ENCODE measurements at places on chromosomes 11 and 22.

DNA sequence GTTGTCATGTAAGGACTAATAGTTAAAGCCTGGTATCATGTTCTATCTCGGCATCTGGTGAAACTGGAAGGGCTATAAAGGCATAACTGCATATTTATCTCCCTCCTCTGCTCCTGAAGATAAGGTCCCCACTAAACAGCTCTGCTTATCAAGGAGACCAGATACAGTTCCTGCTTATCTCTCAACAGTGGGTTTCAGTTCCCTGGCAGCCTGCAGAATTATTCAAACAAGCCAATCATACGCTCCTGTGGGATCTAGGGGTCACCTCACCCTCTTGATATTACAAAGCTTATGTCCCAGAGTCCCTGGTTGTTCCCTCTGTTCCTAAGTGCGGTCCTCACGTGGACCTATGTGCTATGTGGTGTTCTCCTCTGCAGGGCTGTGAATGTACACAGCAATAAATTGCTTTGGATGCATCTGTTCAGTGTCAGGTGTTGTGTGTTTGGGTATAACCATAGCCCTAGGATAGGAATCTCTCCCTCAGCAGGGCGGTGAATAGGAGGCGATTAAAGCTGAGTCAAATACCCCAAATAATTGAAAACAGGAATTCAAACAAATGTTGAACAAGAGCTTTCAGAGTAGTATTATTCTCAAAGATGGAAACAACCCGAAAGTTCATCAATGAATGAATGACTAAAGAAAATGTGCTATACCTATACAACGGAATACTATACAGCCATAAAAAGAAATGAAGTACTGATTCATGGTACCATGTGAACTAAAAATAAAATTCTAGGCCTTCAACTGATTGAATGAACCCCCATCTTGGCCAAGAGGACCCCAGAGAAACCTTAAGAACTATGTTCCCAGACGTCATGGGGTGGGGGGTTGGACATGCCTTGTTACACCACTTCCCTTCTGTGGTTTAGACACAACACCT, 3.1 kb upstream of the OOSP4A start:
- no peak for DNase-seq

GRCh38 chr11:12274056-12274455, 103.3 kb upstream of the PARVA start:
- DNase-seq: no peak

GRCh38 chr11:11397036-11397415, 44.0 kb upstream of the CSNK2A3 start:
- no peak for DNase-seq

DNA sequence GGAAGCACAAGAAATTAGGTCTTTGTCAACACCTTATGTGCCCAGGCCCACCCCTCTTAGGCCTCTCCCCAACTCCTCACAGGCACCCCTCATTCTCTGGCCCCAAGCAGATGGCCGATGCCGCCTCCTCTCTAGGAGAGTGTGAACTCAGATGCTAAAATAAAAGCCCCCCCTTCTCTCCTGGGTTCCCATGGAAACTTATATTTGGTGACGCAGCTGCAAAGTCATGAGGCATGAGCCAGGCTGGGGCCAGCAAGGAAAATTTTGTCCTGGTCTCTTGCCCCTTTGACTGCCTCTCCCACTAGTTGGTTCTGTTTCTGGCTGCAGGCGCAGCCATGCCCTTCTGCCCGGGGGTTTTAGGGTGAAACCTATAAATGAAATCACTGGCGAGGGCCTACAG, 11.8 kb downstream of the RCOR2 start:
- no peak for DNase-seq

- DNase-seq: no peak
These were observed 100.2 kb upstream of the OR4C13 start for GRCh38 chr11:49851971-49852389.

DNA sequence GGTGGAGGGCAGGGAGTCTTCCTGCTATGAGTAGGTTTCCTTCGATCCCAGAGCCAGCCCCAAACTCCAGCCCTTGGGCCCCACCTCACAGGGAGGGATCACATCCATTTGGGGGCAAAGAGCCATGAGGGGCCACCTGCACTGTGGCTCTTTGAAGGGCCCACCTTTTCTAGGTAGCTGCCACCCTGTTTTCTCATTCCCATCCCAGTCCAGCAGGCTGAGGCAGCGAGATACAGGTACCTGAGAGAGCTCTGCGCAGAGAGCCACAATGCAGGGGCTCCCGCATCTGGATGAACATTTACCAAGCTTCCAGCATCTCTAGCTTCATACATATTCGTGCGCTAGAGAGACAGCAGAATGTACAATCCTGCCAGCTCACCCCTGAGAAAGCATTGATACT, 16.3 kb downstream of the FXYD6 start:
- DNase-seq: no peak

- no peak for DNase-seq
These were observed 5.6 kb downstream of the DDX10 start for GRCh38 chr11:108670451-108670850.

DNA sequence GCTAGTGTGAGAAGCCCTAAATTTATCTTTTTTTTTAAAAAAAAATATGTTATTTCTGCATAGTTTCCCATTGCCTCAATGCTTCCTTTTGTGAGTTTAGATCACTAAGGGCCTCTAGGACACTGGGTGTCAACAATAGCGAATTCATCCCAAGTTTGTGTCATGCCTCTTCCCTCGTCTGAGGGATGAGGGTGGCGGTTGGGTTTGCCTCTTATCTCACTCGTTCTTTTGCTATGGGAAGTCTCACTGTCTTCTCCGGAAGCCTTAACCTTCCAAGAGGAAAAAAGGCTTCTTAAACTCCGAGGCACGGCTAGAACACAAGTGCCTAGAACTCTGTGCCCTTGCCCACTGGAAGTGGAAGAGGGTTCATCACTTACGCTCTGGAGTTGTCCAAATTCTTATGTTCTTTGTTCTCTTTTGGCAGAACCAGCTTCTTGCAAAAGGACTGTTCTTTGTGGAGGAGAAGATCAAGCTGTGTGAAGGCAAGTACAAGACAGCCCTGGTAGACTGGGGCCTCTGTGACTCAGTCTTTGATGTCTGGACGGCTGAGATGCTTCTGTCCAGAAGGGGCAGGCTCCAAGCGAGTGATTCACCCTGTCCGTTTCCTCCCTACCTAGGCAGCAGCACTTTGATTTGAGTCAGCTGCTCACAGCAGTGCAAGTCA, 78.5 kb downstream of the TRAF6 start:
- peak; percentile 87 for DNase-seq

- no peak for DNase-seq
These were observed 102.7 kb upstream of the PARVA start for GRCh38 chr11:12274558-12275197.

- DNase-seq: no peak
These were observed at the start of gene MMP8 for GRCh38 chr11:102724904-102725500. MMP8 (minus strand) TSS chr11:102724954; CDS start chr11:102724855, 99 bp downstream.

DNA sequence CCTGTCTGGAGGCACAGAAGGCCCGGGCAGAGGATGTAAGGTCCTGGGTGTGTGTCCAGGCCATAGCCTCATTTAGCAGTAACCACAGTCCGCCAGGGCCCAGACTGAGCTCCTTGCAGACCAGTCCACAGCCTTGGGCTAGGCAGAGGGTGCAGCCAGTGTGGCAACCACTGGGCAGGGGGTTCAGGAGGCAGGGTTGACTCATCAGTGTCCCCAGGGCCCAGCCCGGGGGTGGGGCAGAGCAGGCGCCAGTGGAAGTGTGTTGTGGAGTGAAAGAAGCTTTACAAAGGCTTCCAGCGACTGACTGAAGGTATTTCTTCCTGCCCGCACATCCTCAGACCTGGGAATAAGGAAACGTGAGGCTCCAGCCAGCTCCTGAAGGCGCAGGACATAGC, 27.7 kb upstream of the WNT11 start:
- DNase-seq: no peak

- no peak for DNase-seq
These were observed 13.5 kb upstream of the TUB start for GRCh38 chr11:8067567-8067928.

DNA sequence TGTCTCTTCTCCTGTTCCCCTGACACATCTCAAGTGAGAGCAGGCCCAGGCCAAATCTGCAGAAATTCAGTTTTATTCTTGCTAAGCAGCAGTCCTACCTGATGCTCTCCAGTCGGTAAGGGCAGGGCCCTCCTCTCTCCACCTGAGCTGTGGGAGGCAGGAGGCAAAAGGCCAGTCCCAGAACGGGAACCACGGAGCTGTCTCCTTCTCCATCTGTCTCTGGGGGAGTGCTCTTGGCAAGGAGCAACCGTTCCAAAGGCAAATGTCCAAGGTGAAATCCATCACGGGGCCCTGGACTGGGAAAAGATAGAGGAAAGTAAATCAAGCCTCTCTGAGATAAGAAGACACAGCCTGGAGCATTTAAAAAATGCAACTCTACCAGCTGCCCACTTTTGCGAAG, 65.2 kb upstream of the CDON start:
- DNase-seq: no peak

- no peak for DNase-seq
These were observed 114.2 kb downstream of the CCDC34 start for GRCh38 chr11:27248576-27249509.

DNA sequence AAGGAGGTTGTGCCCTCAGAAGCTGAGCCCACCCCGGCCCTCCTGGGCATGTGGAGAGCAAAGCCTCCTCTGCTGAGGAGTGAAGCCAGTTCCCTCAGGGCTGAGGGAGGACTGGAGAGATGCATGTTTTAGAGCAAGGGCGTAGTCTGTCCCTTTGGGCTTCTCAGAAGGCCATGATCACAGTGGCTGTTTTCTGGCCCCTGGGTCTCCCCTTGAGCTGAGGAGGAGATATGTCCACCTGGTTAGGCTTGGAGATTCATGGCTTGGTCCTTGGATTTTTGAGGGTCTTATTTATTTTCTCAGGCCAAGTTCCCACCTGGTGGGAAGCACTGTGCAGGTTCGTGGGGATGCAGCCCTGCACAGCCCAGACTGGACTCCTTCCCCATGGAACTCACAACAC, 46.5 kb upstream of the THY1 start:
- DNase-seq: no peak

GRCh38 chr22:41780746-41781505, 19.6 kb upstream of the CCDC134 start:
- no peak for DNase-seq

GRCh38 chr11:47948137-47948536, 32.2 kb upstream of the PTPRJ start:
- no peak for DNase-seq

DNA sequence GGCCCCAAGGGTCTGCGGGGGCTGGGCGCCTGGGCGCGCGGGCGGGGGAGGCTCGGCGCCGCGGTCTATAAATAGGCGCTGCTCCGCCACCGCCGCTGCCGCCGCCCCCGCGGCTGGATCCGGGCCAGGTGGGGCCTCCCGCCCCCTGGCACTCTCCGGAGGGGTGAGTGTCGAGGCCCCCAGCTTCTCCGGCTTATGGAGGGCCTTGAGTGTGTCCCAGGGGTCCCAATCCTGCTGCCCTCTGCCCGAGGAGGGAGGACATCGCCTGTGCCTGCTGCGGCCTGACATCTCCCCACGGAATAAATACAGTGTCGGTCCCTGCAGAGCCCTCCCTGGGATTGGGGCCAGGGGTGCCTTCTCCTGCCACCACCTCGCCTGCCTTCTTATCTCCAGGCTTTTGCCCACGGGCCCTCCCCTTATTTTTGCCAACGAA, 4.3 kb upstream of the GP1BB start:
- no peak for DNase-seq

DNA sequence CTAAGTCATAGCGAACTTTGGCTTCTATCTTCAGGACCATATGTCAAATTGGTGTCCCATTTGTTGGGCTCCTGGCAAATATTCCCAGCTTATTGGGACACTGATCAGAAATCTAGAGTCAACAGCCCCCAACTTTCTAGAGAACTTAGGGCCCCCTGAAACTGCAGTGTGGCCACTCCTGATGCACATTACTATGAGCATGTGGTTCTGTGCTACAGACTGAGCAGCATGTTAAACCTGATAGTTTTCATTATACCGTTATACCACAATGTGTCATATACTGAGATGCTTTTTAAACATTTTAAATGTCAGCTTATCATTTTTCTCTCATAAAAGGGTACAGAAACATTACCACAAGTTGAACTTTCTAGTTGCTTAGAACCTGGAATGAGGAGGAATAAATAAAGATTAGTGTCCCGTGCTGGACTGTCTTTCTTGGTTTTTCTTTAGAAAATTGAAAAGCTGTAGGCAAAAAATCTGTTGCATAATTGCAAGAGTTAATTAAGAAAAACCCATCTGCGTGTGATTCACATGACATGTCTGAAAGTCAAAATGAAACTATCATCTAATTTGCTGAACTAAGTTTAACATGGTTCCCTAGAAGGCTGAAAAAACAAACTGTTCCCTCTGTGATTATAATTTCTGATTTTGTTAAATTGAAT, 16.4 kb upstream of the CTSC start:
- no peak for DNase-seq

- no peak for DNase-seq
These were observed 79.0 kb upstream of the HSD17B12 start for GRCh38 chr11:43601511-43601910.

- DNase-seq: no peak
These were observed 29.4 kb upstream of the GRIK4 start for GRCh38 chr11:120482149-120482548.

GRCh38 chr22:36977401-36977861, 41.8 kb downstream of the TST start:
- no peak for DNase-seq

DNA sequence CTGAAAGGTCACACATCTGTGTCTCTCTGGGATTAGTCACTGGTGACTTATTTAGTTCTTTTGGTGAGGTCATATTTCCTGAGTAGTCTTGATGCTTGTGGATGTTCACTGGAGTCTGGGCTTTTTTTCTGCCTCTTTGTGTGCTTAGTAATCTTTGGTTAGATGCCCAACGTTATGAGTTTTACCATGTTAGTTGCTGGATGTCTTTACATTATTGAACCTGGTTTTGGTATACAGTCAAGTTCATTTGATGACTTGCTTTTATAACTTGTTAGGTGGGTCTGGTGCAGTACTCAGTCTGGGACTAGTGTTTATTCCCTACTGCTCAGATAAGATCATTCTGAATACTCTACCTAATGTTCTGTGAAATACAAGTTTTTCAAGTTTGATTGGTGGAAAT, 26.2 kb upstream of the SLC37A2 start:
- DNase-seq: peak; percentile 65

DNA sequence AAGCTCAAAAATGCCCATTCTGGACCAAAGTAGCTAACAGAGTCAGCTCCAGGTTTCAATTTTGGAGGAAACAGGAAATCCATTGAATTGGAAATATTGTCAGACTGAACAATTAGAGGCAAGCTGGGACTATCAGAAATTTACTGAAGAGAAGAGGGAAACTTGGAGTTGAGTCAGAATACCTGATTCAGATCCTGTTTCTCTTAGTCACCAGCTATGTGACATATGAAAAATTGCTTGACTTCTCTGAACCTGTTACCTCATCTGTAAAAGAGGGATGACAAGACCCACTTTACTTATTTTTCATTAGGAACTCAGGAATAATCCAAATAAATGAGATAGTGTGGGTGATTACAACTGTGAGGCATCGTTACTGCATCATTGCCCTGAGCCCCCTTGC, 148.9 kb upstream of the CADM1 start:
- no peak for DNase-seq

GRCh38 chr11:95682552-95682951, 107.0 kb downstream of the FAM76B start:
- no peak for DNase-seq

- no peak for DNase-seq
These were observed 85.0 kb upstream of the SC5D start for GRCh38 chr11:121207485-121208115.

GRCh38 chr22:20194681-20195593, 44.1 kb upstream of the CCDC188 start:
- DNase-seq: no peak

GRCh38 chr22:25080855-25081254, 118.8 kb upstream of the CRYBB3 start:
- no peak for DNase-seq

Data from GM04504 (cell line).